Naive thymus-derived CD4-positive, alpha-beta T cell (primary cell): ENCODE measurements at places on chromosomes 6 and 20.

DNA sequence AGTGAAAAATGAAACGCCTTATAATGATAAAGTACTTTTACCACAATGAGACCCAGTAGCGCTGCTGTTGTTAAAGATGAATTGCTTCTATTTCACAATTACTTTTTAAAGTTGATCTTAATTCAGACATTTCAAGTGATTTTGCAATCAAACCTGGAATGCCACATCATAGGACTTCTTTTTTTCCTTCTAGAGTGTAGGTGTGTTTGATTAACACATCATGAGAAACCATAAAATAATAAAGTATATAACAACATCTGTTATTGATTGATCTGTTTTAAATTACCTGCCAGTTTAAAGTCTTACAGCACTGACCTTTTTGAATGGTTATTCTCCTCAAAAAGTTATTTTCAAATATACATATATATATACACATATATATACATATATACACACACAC, 38.6 kb downstream of the HEBP2 start:
- no peak for DNase-seq

DNA sequence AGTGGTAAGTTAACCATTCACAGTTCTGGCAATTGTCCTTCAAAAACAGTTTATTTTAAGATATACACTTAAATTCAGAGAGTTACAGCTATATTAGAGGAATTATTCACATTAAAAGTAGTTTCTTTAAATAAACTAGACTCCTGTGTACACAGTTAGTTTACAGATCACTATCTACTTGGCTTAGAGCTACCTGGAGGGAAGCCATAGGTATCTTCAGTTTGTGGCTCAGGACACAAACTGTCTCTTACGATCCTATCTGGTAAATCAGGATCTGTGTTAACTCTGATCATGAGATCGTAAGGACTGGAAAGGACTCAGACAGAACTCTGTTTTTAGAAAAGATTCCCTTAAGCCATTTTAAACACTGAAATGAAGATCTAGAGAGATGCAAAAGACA, 160.9 kb downstream of the REV3L start:
- no peak for DNase-seq

DNA sequence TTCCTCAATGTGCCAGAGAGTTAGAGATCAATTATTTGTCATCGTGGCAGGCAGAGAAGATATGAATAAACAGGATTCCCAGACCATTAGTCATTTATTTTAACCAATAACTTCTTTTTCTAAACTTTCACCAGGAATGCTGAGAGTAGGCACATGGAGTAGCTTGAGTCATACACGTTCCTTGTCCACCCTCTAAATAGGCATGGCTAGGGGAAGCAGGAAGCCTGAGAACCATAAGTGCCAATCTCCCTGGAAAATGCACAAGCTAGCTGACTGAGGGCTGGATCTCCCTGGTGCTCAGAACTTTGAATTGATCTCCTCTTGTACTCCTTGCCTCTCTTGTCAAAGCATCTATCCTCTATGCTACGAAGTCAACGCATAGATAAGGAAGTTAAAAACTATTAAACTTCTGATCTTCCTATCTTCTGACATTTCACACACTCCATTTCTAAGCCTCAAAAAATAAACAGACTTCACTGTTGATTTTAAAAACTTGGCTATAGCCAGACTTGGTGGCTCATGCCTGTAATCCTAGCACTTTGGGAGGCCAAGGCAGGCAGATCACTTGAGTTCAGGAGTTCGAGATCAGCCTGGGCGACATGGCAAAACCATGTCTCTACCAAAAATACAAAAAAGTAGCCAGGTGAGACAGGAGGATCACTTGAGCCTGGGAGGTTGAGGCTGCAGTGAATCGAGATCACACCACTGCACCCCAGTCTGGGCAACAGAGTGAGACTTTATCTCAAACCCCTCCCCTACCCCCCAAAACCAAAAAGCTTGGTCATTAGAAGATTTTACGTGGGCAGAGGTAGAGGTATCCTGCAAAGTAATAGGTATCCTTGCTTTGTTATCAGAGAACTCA, 11.8 kb downstream of the ADTRP start:
- DNase-seq = no peak

DNA sequence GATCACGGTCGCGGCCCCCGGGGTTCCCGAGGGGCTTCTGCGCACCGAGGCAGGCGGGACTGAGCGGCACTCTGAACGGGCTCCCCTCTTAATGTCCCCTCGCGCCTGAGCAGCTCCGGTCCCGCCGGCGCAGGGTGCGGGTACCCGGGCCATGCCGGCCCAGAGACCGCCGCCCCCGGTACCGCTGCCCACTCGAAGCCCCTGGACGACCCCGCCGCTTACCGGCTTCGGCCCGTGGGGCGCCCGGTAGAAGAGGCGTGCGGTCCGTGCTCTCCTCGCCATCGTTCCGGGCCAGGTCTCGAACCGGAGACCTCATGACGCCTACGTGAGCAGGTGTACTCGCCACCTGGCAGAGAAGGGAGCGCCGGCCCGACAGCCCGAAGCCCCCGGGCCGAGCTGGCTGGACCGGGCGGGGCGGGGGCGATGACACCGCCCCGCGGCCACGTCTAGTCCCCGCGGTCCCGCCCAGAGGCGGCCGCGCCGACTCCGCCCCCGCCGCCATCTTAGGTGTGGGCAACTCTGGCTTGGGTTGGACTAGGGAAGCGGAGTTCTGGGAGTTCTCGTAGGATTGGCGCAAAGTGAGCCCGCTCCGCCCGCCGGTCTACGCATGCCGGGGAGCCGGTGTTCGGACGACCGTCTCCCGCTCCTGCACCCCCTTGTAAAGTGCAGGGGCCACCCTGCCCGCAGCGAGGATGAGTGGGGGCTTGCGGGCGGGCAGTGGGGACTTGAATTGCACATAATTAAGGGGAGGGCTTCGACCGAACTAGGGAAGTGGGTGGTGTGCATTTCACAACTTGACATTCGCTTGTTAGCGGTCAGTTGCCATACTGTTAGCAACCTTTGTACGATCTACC, at the start of gene SLC17A5:
Gene SLC17A5, minus strand, starts transcription at position 422 of the 854 bp plus-strand sequence. Its CDS starts 106 bp downstream, at position 316.
- peak; percentile 81 for DNase-seq

DNA sequence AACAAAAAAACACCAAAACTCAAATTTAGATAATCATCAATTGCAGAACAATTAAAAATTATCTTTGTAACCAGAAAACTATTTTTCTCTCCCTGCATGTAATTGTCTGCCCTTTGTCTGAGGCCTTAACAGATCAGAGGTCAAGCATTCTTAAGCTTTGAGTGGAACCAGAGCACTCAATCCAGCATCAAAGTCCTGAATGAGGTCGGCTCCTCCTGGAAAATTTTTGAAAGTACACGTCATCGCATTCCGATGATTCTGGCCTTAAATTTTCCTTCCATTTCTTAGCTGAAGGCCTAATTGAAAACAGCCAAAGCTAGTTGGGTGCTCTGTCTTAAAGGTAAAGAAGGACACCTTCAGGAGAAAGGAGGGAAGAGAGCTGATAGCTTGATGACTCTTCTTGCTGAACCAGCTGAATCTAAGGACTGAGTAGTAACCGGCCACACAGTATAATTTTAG, 510.2 kb upstream of the SULF2 start:
- no peak for DNase-seq

- DNase-seq = no peak
Measured at GRCh38 chr20:58981628-58982364, 740 bp downstream of the NELFCD start.

DNA sequence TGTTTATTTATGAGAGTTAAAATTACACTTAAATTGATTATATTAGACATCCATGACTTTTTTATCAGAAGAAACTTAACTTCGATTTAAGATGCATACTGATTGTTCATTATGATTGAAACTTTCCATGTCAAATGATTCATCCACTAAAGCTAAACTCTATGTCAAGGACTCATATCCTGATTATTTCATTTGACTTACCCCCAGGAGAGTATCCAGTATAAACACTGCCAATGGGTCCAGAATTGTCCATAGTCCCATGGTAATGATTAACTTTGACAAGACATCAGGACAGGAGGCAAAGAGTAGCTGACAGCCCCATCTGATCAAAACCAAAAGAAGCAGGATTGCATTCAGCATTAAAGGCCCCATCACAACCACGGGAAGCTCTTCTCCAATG, 709.9 kb downstream of the TFAP2A start:
- DNase-seq = no peak

DNA sequence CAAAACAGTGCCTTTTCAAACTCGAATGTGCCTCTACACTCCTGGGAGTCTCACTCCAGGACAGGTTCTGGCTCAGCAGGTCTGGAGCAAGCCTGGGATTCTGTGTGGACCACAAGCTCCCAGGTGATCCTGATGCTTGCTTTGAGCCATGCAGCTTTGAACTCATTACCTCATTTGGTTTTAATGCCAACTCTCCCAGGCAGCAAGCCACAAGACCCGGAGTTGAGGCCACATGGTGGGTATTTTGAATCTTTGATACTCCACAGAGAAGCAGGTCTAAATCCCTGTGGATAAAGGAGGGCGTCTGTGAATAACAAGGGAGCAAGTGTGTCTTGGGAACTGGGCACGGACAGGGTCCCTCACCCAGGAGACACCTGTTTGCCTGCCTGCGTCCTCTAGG, 205.4 kb upstream of the CST7 start:
- no peak for DNase-seq

GRCh38 chr20:57241363-57241991, 25.0 kb downstream of the BMP7 start:
- no peak for DNase-seq

DNA sequence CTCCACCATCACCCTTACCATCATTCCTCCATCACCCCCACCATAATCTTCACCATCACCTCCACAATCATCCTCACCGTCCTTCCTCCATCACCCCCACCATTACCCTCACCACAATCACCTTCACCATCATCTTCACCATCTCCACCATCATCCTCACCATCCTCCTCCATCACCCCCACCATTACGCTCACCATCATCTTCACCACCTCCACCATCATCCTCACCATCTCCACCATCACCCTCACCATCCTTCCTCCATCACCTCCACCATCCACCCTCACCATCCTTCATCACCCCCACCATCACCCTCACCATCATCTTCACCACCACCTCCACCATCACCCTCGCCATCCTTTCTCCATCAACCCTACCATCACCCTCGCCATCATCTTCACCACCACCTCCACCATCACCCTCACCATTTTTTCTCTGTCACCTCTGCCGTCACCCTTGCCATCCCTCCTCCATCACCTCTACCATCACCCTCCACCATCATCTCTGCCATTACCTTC, 33.1 kb upstream of the MPC1 start:
- DNase-seq = no peak

GRCh38 chr6:34276881-34277762, 28.3 kb upstream of the SMIM29 start:
- no peak for DNase-seq

- no peak for DNase-seq
Measured at GRCh38 chr6:149544646-149545257, 1.1 kb downstream of the PPIL4 start.

GRCh38 chr6:71460933-71461332, 172.3 kb downstream of the OGFRL1 start:
- no peak for DNase-seq

DNA sequence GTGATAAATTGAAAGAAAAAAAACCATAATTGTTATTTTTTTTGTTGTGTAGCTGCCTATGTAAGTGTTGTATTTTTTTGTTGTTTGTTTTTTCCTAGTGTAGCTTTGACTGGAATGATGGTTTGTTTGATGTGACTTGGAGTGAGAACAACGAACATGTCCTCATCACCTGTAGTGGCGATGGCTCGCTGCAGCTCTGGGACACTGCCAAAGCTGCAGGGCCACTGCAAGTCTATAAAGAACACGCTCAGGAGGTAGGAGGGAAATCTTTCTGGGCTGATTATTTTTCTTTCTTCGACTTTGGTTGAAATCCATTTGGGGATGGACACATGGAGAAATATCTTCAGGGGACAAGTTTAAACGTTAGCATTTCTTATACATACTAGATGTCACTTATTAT, 3.8 kb downstream of the PEX7 start:
- DNase-seq = no peak

DNA sequence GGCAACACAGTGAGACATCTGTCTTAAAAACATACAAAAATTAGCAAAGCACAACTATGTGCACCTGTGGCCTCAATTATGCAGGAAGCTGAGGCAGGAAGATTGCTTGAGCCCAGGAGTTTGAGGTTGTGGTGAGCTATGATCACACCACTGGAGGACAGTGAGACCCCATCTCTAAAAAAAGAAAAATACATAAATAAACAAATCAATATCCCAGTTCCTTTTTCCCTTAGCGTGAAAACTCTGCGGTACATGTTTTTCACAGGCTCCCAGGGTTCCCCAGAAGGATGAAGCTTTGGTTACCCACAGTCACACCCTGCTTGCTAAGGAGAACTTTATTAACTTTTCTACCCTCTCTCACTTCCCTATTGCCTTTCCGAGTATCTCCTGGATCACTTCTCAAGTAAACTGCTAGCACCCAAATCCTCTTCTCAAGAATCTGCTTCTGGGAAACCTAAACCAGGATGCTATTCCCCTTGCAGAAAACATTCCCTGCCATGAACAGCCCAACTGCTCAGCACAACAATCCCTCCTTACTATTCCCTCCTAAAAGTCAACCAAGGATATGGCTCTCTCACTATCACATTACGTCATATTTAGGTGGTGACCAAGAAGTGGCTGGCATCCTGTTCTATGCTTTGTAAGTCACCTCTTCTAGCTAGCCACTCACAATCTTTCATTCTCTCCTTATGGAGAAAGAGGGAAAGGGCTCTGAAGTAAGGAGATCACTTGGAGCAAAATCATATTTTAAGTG, 122.4 kb downstream of the IPCEF1 start:
- DNase-seq = no peak

DNA sequence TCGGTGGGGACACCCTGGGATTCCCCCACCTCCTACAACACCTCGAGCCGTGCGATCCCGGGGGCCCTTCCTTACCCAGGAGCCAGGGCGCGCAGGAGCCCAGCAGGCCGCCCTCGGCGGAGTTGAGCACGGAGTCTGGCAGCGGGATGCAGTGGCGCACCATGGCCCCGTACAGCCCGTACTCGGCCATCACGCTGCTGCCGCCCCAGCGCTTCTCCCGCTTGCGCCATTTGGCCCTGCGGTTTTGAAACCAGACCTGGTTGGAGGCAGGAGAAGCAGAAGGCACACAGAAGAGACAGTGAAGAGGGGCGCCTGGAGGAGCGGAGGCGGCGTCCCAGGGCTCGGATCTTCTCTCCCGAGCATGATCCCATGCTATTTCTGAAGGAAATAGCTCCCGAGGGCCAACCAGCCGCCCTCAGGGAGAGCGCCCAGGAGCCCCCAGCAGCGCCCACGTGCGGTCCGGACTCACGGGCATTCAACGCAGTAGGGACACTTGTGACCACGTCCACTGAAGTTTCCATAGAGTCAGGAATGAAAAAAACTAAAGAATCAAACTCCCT, 4.3 kb downstream of the VSX1 start:
- no peak for DNase-seq

GRCh38 chr6:123564361-123564760, 72.4 kb downstream of the TRDN start:
- DNase-seq = no peak
